ENCODE measurements at places on chromosomes 3 and 15.

- no peak for DNase-seq
Measured at GRCh38 chr3:183099838-183100204, 525 bp upstream of the MCCC1 start.

DNA sequence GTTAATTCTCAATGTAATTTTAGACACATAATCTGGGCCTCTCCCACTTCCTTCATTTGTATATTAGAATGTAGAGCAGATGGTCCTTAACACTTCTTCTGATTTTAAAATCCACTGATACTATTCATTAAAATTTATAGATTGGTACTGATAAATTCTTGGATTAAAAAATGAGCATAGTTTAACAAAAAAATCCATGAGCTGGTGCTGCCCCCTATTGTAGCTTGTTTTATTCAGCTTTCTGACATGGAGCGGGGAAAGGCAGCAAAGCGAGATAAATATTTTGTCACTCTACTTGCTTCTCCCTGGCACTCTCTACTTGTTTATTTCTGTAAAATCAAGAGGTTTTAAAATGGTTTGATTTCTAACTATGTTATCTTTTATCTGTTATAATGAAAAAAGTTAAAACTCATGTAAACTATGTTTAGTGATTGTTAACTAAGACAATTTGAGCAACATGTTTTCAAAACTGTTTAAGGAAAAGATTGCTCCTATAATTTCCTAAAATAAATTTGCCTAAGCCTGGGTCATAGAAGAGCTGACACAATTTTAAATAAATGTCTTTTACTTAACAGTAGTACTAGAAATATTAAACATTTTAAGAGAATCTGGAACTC lies 26.5 kb upstream of the PLOD2 start:
- DNase-seq, result no peak

- DNase-seq, result no peak
Measured at GRCh38 chr3:42732196-42732828, 29.7 kb upstream of the HHATL start.

DNA sequence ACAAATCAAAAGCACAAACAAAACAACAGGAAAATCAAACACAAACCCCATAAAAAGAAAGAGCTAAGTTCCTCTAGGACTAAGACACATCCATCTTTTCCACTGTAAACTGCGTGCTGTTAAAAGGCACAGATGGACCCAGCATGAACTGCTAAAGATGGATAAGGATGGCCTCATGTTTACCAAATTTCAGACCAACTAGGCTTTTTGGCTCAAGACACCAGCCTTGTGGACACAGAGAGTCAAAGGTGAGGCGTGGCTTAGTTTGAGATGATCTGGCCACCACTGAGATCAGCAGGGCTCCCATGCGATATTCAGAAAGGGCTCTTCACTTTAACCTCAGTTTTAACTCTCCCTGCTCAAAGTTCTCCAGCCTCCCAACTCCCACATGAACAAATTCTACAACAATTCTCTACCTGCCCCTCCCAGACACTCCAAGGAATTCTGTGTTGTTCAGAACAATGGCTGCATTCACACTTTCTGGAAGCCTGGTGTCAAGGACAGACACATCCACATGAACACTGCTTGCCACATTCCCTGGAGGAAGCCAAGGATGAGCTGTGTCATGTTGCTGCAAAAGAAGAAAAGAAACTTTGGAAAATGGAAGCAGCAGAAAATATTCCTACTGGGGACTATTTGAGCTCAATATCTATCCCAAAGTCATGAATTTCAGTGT lies 198.4 kb upstream of the LRRN1 start:
- no peak for DNase-seq

DNA sequence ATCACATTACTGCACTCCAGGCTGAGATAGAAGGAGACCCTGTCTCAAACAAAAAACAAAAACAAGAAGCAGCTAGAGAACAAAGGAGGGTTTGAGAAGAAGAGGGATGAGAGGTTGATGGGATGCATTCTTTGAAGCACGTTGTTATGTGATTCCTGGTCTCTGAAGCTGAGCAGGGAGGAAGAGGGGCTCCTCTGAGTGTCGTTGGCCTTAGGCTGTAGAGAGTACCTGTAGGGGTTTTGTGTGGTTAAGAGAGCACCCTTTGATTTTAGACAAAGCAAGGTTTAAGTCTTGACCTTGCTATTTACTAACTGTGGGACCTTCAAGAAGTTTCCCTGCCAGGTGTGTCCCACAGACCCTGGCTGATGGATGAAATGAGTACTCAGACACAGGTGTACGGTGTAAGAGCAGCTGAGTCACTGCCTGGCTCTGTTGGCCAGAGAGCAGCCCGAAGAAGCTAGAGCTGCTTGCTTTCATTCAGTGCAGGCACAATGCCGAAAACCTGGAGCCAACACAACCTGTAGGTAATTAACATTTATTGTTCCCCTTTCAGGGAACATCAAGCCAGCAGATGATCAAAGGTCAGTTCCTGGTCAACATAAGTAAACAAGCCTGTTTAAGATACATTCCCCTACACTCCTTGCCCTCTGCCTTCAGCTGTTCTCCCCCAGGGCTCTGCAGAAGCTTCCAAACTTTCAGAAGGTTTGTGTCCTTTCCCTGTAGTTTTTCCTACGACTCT lies 67.2 kb downstream of the LRRK1 start:
- no peak for DNase-seq

DNA sequence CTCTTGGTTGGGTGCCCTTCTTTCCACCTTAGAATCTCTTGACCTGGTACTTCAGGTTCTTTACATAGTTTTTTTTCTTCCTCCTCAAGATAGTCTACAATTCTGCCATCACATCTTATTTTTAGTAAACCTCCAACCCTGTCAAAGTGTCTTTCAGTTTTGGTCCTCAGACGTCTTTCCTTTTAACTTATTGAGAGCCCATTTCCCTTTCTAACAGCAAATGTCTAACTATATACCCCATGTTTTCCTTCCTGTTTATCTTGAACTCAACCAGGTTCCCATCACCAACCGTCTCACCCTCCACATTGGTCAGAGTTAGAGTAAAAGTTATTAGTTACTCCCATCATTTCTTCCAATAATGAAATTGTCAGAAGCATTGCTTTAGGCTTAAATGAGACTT lies 10.4 kb downstream of the KBTBD12 start:
- no peak for DNase-seq

DNA sequence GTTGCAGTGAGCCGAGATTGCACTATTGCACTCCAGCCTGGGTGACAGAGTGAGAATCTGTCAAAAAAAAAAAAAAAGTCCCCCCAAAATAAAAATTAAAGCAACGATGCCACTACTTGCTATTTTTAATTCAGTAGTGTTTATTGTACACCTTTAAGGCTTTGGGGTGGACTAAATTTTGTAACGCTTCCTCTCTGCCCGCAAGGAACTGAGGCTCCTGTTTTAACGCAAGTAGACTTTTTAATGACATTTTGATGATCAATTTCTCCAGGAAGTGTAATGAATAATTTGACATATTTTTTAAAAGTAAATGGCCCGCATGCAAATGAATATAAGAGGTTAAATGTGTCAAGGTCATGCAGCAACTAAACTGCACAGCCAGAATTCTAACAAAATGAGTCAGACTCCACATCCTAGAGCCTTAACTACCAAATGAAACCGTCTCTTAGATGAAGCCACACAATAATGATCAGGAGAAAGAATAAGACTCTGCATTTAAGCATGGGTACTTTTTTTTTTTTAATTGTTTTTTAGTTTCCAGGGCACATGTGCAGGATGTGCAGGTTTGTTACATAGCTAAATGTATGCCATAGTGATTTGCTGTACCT lies 96.8 kb upstream of the LMOD3 start:
- DNase-seq, result peak; percentile 58

DNA sequence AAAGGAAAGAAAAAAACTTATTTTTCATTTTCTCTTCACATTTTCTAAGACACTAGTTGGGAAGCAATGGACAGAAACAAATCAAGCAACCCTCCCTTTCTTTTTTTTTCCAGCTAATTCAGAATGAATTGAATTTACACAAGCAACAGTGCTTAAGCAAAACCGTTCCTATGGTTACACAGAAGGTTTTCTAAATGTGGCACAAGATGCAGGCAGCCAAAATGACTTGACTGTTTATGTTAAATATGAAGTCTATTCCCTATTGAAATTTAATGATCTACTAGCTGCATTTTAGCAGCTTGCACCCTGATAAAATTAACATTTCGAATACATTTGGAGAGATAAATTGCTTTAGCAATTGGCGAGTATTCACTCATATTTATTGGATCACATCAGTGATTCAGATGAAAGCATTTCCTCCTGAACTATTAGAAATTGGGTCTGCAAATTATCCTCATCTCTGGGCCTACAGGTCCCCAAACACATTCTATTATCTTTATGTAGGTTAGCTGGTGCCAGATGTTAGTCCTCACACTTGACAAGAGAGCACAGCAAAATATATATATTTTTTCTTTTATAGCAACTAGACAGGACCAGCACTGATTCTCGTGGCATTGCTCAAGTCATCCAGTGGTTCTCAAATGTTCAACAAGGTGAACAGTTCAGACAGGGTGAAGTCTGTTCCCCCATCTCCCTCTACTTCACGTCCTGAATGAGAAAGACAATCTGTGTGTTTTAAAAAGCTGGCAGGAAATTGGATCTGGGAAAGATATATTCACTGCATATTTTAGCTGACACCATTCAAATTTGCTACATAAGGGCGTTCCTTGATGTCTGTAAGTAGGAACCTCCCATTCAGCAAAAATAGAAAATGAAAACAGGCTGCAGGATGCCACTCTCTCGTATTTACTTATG lies 463.6 kb upstream of the KCNMB2 start:
- DNase-seq, result no peak

DNA sequence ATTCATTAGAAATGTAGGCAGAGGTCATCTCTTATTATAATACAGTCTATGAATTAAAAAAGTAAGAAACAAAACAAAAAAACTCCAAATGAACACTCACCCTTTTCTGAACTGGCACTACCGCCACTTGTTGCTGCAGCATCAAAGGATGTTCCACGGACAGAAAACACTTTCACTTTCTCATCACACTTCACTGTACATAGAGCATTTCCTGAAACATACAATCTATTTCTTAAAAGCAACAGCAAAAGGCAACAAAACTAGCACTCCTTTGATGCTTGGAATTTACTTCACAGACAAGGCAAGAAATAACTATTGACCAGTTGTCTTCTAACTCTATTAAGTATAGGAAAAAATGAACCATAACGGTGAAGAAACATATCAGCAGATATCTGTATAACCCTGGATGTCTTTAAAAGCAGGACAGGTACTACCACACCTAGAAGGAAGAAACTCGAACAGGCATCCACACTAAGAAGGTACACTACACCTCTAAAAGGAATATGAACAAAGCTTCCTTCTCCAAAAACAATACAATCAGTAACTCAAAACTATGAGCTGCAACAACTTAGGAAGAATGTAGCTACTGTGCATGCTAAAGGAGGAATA lies 24.9 kb downstream of the ETFA start:
- DNase-seq, result no peak

DNA sequence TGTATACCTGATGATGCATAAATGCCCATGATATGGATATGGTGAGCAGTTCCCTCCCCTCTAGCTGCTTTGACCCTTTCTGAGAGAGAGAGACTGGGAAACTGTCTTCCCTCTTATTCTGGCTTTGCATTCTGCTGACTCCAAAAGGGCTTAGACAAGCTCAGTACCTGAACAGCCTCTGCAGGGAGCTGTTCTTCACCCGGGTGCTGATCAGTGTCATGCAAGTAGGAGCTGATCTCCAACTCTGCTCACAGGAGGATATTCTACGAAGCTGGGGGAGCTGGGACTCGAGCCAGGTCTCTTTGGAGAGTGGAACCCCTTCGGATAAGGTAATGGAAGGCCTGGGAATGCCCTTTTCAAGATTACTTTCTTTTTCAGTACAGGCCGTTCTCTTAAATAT lies 237.1 kb downstream of the RYR3 start:
- DNase-seq, result no peak

DNA sequence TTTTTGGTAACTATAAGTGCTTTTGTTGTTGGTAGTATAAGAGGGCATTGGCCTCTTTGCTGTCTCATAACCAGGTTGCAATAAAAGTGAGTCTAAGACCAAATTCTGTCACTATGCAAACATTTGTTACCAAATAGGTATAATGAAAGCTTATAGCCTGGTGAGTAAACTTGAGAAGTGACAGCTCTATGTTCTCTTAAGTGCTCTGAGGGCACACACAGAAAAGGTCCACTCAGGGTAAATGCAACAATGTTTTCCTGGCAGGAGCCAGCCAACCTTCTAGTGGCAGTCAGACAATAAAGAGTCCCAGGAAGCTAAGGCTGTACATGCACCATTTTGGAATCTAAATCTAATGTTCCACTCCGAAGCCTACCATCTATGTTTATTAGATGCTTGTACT lies 262.1 kb upstream of the TGFBR2 start:
- no peak for DNase-seq

GRCh38 chr3:196643201-196643749 lies 3.8 kb downstream of the NRROS start:
- DNase-seq, result no peak

DNA sequence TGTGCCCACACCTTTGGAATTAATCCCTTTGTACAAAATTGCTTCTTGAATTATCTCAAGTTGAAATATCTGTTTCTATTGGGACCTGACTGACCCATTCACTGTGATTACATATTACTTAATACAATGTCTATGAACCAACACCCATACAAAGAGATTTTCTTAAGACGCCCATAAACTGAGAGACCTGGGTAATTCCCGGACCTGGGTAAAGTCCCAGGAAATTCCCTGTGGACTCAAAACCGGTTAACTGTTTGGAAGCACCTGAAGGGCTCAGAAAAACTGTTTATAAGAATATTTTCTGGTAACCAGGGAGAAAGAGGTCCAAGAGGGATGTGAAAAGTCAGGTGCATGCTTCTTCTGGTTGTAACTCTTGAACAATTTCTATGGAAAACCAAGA lies 314.0 kb upstream of the WNT5A start:
- DNase-seq, result no peak

GRCh38 chr15:65731926-65732325 lies 60.2 kb downstream of the DENND4A start:
- DNase-seq, result no peak

DNA sequence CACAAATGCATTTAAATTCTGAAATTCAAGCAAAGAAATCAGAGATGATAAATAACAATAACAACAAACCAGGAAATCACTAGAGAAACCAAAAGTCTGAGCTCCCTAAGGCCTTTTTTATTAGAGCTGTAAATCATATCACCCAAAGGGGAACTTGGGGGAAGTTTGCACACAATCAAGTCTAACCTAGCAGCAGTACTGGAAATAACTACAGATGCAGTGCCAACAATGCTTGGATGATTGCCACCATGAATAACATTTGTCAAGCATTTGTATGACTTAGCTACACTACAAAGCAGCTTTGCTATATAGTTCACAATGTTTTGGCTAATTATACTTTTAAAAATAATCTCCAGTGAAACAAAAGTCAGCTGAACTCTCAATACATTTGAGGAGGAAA lies 27.8 kb downstream of the SHQ1 start:
- no peak for DNase-seq

- DNase-seq, result no peak
Measured at GRCh38 chr15:90006217-90007075, 5.3 kb downstream of the ZNF710 start.

- no peak for DNase-seq
Measured at GRCh38 chr3:123980539-123980938, 11.4 kb downstream of the ROPN1 start.

- DNase-seq, result no peak
Measured at GRCh38 chr3:128439226-128439625, 27.5 kb downstream of the DNAJB8 start.
